ENCODE measurements at places on chromosomes 11 and 22.

- DNase-seq, result peak; percentile 42
Measured at GRCh38 chr11:27385245-27385644, 22.2 kb upstream of the CCDC34 start.

- no peak for DNase-seq
Measured at GRCh38 chr11:65947133-65947532, 1.9 kb downstream of the TSGA10IP start.

DNA sequence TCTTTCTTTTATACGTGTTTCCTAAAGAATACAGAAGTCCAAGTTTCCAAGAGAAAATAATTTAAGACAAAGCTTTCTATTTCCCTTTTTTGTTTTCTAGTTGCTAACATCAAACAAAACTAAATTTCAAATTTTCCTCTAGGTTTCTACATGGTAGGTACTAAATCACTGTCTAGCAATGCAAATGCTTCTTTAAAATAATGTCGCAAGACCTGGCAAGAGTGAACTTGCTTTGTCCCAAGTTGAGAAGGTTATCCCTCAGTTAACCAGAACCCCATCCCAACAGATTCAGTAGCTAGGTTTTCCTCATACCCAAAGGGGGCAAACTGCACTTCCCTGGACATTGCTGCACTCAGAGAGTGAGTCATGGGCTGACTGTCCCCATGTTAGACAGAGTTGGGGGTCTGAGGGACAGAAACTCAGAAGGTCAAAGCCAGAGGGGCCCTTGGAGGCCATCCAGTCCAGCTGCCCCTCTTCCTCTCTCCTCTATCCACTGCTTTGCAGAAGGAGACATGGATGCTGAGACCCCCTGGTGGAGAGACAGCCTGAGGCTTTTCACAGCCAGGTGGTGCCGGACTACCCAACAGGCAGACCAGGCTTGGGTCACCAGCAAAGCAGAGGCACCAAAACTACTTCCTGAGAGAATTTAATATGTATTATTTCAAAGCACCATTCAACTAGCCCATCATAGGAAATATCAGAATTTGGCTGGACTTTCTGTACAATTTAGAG lies 23.1 kb downstream of the OR2AT4 start:
- no peak for DNase-seq

GRCh38 chr22:49209452-49210195 lies 618.0 kb downstream of the BRD1 start:
- DNase-seq, result no peak

DNA sequence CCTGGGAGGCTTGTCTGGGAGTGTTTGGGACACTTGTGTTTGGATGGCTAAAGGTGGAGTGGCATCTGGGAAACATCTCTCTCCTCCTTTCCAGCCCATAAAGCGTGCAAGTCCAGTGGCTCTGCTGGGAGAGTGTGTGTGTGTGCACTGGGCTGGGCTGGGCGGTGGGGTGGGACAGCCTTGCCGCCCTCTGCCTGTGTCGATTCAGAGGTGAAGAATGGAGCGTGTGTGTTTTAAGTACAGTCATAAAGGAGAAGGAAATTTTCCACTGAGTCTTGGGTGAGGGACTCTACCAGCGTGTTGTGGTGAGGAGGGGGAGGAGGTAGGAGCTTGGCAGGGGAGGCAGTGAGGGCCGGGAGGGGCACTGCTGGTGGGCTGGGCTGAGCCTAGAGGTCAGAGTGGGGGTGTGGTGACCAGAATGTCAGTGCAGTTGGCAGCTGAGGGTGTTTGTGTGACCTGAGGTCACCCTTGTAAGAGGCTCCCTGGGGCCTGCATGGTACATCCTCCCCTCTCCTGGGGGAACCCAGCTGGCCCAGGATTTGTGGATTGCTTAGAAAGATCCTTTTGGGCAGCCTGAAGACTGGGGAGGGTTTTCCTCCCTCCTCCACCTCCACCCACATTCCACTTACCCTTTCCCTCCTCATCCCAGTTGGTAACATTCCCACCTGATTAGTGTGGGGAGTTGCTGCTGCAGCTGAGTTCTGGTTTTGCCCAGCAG lies 1.7 kb downstream of the TIMP3 start:
- DNase-seq, result no peak

DNA sequence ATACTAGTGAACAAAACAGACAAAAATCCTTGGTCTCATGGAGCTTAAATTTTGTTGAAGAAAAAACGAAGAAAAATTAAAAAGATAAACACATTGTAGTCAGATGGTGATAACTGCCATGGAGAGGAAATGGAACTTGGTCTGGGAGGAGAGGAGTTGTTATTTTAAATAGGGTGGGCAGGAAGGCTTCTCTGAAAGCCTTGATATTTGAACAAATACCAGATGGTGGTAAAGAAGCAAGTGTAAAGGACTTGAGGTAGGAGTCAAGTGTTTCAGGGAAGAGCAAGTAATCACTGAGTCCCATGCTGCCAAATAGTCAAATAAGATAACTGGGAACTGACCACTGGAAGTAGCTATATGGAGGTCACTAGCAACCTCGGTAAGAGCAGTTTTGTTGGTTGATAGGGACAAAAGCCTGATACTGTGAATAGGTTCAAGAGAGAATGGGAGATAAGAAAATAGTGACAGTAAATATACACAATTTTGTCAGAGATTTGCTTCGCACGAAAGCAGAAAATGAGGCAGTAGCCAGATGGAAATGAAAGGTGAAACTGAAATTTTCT lies 55.1 kb downstream of the SESN3 start:
- no peak for DNase-seq

DNA sequence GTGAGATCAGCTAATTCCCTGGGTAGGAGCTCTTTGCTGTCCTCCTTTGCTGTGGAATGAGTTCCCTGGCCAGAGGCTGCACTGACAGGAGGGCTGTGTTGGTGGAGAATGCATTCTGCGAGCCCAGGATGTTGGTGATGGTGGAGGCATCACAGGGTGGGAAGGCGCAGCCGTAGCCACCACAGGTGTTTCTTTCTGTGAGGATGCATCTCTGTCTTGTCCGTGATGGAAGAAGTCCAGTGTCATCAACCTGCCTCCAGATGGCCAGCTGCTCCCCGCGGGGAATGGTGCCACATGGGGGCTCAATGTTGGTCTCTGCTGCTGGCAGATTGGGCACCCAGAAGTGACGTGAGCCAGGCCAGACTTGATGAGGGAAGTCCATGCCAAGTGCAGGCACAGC lies 972.1 kb downstream of the TBC1D22A start:
- no peak for DNase-seq

DNA sequence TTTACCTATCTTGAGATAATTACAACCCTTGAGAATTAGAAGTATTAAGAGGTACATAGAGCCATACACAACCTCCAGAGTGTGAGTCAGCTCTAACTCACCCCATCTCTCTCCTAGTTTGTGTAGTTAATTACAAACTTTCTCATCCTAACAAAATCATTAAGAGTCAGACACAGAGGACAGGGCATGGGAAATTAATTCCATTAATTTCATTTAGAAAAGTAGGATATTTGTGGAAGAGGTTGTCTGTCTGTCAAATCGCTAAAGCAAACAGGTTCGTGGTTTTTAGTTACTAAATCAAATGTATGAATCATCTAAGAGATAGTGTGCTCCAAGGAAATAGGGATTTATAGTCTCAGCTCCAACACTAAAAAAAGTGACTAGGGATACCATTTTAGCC lies 1261.4 kb upstream of the TENM4 start:
- no peak for DNase-seq

DNA sequence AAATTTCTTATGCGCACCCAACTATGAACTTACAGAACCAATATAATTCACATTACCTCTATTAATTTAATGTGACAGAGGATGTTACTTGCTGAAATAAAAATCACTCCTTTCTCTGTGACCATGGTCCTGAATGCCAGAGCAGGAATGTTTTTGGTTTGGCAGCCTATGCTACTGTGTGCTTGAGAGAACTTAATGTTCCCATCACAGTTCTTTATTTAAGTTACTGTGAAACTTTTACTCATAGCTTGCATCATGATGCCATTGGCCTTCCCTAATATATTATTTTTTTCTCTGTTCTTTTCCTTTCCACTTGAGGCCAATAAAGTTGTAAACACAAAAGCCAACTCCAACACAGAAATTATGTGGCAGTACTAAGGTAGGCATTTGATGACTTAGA lies 142.2 kb downstream of the FAM76B start:
- no peak for DNase-seq

- DNase-seq, result no peak
Measured at GRCh38 chr11:124724979-124725718, 14.6 kb upstream of the NRGN start.

DNA sequence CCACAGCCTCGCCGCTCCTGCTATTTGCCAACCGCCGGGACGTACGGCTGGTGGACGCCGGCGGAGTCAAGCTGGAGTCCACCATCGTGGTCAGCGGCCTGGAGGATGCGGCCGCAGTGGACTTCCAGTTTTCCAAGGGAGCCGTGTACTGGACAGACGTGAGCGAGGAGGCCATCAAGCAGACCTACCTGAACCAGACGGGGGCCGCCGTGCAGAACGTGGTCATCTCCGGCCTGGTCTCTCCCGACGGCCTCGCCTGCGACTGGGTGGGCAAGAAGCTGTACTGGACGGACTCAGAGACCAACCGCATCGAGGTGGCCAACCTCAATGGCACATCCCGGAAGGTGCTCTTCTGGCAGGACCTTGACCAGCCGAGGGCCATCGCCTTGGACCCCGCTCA lies 35.5 kb downstream of the LRP5 start:
- no peak for DNase-seq

GRCh38 chr11:73284106-73284505 lies 12.0 kb downstream of the P2RY6 start:
- DNase-seq, result no peak

- DNase-seq, result no peak
Measured at GRCh38 chr11:10386361-10386760, 68.7 kb upstream of the AMPD3 start.

DNA sequence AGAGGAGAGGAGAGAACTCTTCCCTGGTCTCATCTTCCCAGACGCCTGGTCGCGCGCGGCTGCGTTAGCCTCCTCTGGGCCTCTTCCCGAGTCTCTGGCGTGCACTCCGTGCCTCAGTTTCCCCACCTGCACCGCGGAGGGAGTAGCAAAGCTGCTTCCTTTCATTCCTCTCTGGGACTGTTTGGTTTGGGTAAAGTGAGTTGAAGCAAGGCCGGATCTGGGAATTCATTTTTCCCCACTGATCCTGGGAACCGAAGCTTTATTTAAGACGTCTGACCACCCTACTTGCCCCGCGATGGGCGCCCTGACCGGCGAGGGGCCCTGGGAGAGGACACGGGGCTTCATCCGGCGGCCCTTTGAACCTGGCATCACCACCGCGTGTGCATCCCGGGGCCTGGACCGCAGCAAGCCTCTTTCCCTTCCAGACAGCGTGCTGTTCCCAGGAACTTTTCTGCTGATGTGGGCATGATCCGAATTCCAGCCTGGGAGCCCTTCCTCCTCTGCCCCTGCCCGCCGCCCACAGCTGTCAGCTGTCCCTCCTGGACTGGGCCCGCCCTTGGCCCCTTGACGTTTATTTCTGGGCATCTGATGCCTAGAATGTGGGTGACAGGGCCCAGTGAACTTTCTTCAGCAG lies 758 bp downstream of the LDLRAD3 start:
- no peak for DNase-seq

DNA sequence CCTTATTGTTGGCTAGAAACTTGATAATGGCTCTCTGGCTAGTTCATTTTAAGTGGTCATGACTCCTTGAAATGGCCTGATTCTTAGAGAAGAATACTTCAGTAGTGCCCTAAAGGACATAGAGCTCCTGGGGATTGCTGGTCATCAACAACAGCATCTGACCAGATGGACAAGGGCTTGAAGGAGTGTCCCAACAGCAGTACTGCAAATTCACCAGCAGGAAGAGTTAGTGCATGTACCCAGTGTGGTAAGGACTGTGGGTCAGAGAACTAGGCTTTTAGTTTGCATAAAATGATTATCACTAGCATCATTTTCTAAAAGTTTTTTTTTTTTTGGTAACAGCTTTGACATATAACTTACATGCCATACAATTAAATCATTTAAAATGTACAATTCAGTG lies 39.5 kb upstream of the CUL5 start:
- DNase-seq, result no peak

DNA sequence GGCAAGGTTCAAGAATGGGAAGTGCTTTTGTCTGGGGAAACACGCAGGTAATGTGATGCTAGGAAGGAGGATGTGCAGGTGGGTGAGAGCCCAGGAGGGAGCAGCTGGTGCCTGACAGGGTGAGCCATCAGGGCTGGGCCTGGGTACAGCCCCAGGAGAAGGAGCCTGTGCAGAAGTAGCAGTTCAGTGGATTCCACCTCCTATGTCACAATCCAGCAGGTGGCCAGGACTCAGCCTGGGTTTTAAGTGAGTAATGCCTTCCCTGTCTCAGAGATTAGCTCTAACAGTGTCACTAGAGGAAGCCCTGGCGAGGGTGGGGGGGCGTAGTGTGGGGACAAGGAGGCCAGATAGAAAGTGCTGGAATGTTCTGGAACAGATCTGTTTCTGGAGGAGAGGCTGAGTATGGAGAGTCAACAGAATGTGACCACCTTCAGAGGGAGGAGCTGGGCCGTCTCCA lies 8.1 kb downstream of the RIC8A start:
- no peak for DNase-seq

DNA sequence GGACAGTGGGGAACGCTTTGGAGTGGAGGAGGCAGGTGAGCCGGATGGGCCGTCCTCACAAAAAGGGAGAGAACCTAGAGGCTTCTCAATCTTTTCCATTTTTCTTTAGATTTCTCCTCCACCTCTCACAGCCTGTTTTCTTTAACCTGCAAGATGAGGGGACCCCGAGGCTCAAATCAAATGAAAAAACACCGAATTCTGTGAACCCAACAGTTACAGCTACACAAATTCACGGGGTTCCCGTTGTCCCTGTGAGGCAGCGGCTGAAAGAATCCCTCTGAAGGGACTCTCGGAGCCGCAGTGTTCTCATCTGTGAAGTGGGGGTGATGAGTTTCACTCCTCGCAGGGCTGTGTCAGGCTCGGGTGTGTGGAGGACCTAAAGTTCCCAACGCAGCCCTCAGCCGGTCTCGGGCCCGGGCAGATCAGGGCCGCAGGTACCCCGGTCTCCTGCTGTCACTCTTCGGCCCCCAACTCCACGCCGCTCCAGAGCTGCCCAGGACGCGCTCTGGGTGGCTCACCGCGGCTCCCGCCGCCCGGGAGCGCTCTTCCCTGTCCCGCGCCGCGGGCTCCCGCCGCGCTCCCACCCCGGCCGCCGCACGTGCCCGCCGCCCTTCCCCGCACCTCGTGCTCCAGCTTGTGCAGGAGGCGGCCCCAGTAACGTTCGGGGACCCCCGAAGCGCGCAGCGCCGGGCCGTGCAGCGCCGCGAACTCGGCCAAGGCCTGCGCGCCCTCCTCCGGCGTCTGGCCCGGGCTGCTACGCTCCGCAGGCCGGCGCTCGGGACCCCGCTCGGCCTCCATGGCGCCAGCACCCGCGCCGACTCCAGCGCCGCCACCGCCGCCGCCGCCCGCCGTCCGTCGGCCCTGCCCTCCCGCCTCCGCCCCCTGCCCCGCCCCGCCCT lies at the start of gene TTLL12:
TSS of gene TTLL12 (minus strand) at position 863 of the 899 bp plus-strand sequence. CDS start at position 798, 65 bp downstream.
- DNase-seq, result no peak

GRCh38 chr11:19344661-19345518 lies 104.1 kb upstream of the E2F8 start:
- DNase-seq, result no peak

- no peak for DNase-seq
Measured at GRCh38 chr11:110832539-110832938, 120.3 kb upstream of the ARHGAP20 start.

GRCh38 chr22:43272301-43272700 lies 70.9 kb downstream of the SCUBE1 start:
- no peak for DNase-seq
